ENCODE measurements at places on chromosomes 16 and 17. TPM values are rescaled to one million over a fixed set of nuclear protein-coding genes. Genes with fewer than 3 reads are reported as not detected.

Gene GUCY2D
- not detected for polyA plus RNA-seq

Gene ITGAD
- polyA plus RNA-seq: not detected

Gene PRKCB
- 0.23 TPM for polyA plus RNA-seq

Gene MXRA7
- 154 TPM for polyA plus RNA-seq

Gene SOX9
- polyA plus RNA-seq: 20.2 TPM

Gene PPP1R27
- polyA plus RNA-seq: 0.07 TPM

Gene MEIOB
- polyA plus RNA-seq: not detected

Gene PDIA2
- 1.7 TPM for polyA plus RNA-seq

DNA sequence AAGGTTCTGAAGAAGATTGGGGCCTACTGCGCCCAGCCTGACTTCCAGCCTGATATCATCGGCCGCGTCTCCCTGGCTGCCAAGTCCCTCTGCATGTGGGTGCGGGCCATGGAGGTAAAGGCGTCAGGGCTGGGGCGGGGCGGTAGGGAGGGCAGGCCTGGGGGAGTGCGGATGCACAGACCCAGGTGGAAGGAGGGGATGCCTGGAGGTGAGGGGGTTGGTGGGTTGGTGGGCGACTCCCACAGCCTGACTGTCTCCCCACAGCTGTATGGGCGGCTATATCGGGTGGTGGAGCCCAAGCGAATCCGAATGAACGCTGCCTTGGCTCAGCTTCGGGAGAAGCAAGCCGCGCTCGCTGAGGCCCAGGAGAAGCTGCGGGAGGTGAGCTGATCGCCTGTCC, 26.8 kb upstream of the KDM6B start:
- H3K36me3 ChIP-seq: no peaks in the 10 kb centered on the region
- no peak overlapping the region for H3K27ac ChIP-seq
- H3K4me1 ChIP-seq: no peaks in the 10 kb centered on the region
- H3K27me3 ChIP-seq: no peaks in the 10 kb centered on the region
- DNase-seq: no peak

DNA sequence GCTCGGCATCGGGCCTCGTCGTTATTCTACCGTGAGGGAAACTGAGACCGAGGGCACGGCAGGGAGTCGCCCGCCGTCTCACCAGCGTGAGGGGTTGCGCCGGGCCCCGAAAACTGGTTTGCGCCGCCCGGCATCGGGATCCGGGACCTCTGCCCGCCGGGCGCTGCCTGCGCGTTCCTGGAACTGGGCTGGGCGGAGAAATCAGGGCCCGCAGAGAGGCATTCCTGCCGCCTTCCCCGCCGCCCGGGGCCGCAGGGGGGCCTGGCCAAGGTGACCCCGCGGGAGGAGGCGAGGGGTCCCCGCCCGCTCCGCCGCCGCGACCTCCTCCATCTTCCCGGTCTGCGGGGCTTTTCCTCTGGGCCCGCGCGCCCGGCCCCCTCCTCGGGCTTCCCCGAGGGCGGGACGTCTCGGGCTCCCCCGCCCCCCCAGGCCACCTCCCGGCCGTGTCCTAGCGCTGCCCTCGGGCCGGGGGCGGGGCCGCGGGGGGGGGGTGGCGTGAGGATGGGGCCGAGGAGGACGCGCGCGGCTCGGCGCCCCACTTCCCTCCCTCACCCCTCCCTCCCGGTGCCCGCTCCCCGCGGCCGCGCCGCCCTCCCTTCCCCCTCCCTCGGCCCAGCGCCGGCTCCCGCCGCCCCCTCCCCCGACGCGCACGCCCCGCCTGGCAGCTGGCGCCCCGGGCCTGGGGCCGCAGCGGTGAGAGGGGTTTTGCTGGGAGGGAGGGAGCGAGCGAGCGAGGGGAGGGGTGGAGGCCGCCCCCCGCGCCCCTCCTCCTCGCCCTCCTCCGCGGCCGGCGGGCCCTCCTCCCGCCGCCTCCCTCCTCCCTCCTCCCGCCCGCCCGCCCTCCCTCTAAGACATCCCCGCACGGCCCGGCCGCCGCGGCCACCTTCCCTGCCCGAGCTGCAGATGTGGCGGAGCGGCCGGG, at the start of gene GLIS2:
Gene GLIS2, plus strand, starts transcription at position 882 of the 922 bp plus-strand sequence. CDS start 16,214 bp downstream, outside the sequence.
- peaks cover 41% of the 10 kb centered on the region for H3K4me1 ChIP-seq
- H3K36me3 ChIP-seq: no peaks in the 10 kb centered on the region
- H3K27me3 ChIP-seq: no peaks in the 10 kb centered on the region
- peak within 1 kb of the TSS; percentile 84 for H3K27ac ChIP-seq
- H3K4me3 ChIP-seq: peak within 1 kb of the TSS; percentile 81
- DNase-seq: peak; percentile 94

DNA sequence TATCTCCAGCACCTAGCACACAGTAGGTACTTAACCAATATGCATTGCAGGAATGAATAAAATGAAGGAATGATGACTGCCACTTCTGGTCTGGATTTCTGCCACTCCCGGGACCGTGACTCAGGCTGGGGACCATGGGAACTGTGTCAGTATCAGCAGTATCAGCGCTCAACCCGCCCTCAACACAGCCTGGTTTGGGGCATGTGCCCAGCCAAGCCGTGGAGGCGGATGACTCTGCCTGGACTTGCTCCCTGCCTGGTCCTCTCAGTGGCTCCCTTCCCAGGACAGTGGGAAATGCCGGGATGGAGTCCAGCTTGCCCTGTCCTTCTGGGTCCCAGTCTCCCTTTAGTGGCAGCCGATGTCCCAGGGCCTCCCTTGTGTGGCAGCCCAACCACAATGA, 55.1 kb downstream of the SRCIN1 start:
- no peak overlapping the region for H3K4me3 ChIP-seq
- H3K27ac ChIP-seq: no peak overlapping the region
- DNase-seq: no peak
- peaks cover 15% of the 10 kb centered on the region for H3K4me1 ChIP-seq
- no peaks in the 10 kb centered on the region for H3K36me3 ChIP-seq

GRCh38 chr17:73343168-73343634, 31.4 kb upstream of the CDC42EP4 start:
- H3K36me3 ChIP-seq: no peaks in the 10 kb centered on the region
- H3K27ac ChIP-seq: peak overlapping the region; percentile 70
- no peaks in the 10 kb centered on the region for H3K27me3 ChIP-seq
- DNase-seq: peak; percentile 94

GRCh38 chr17:45320349-45320930, 3.6 kb upstream of the MAP3K14 start:
- no peak for DNase-seq
- H3K4me3 ChIP-seq: no peak overlapping the region
- peak overlapping the region; percentile 99 for H3K27ac ChIP-seq
- no peaks in the 10 kb centered on the region for H3K27me3 ChIP-seq
- peaks cover 24% of the 10 kb centered on the region for H3K4me1 ChIP-seq
- H3K36me3 ChIP-seq: no peaks in the 10 kb centered on the region

DNA sequence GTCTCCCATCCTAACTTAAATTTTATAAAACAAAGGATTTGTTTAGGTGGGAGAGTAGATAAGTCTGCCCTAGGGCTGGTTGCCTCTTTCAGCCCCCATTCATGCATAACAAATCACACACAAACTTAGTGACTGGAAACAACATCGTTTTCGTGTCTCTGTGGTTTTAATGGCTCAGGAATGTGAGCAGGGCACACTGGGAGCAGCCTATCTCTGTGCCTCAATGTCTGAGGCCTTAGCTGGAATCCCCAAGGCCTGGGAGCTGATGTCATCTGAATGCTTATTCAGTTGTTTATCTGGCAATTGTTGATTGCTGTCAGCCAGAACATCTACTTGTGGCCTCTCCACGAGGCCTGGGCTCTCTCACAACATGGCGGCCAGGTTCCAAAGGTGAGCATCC, 101.9 kb upstream of the HSBP1 start:
- peak overlapping the region; percentile 34 for H3K27ac ChIP-seq
- H3K36me3 ChIP-seq: no peaks in the 10 kb centered on the region
- no peaks in the 10 kb centered on the region for H3K4me1 ChIP-seq
- no peak for DNase-seq
- no peaks in the 10 kb centered on the region for H3K27me3 ChIP-seq
- no peak overlapping the region for H3K4me3 ChIP-seq

- peaks cover 24% of the 10 kb centered on the region for H3K27me3 ChIP-seq
- peak; percentile 22 for DNase-seq
- H3K36me3 ChIP-seq: no peaks in the 10 kb centered on the region
Observed at GRCh38 chr17:7293159-7293558, 1.3 kb downstream of the YBX2 start.

- no peak overlapping the region for H3K27ac ChIP-seq
- no peaks in the 10 kb centered on the region for H3K27me3 ChIP-seq
- H3K4me3 ChIP-seq: no peak overlapping the region
- peaks cover 3% of the 10 kb centered on the region for H3K4me1 ChIP-seq
Observed at GRCh38 chr16:73878611-73879010, 418.0 kb upstream of the PSMD7 start.

DNA sequence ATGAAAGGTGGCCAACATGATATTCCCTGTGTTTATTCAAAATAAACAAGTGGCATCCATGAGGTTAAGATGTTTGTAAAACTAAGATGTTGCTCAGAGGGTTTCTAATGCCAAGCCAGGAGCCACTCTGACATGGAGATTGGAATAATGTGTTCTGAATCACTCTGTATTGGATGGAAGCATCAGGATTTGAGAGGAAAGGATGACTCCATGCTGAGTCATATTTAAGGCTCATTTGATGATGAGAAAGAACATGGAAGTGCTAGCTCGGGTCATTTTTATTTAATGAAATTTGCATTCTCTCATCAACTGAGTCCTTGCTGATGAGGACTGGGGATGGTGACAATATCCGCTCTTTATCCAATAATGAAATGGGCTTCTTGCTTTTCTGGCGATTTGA, 6.2 kb downstream of the VAT1L start:
- H3K4me3 ChIP-seq: no peak overlapping the region
- H3K27ac ChIP-seq: no peak overlapping the region
- H3K27me3 ChIP-seq: no peaks in the 10 kb centered on the region
- H3K36me3 ChIP-seq: no peaks in the 10 kb centered on the region
- peaks cover 6% of the 10 kb centered on the region for H3K4me1 ChIP-seq
- no peak for DNase-seq

- peak overlapping the region; percentile 70 for H3K4me3 ChIP-seq
- no peaks in the 10 kb centered on the region for H3K27me3 ChIP-seq
- H3K27ac ChIP-seq: no peak overlapping the region
- no peak for DNase-seq
Observed at GRCh38 chr17:79930877-79931816, 91.9 kb upstream of the CBX4 start.

DNA sequence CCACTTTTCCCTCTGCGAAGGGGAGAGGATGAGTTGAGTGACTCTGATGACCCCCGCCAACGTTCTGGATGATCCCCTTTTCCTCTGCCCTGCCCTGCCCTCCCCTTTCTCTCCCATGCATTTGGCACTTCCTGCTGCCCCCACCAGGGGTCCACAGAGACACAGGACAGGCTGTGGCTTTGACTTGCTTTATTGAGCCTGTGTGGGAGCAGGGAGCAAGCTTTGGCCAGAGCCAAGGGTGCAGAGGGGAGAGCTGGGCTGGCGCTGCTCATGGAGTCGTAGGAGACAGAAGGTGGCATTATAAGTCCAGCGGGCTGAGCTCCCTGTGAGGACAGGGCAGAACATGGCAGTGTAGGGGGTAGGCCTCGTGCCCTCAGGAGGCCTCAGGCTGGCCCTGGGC, 1.6 kb downstream of the PPY start:
- DNase-seq: peak; percentile 81
- H3K36me3 ChIP-seq: no peaks in the 10 kb centered on the region
- H3K4me1 ChIP-seq: no peaks in the 10 kb centered on the region
- H3K27ac ChIP-seq: no peak overlapping the region

- H3K27me3 ChIP-seq: no peaks in the 10 kb centered on the region
- no peak for DNase-seq
- no peaks in the 10 kb centered on the region for H3K4me1 ChIP-seq
- no peak overlapping the region for H3K4me3 ChIP-seq
- H3K27ac ChIP-seq: no peak overlapping the region
- H3K36me3 ChIP-seq: peaks cover 88% of the 10 kb centered on the region
Observed at GRCh38 chr17:64527914-64528313, 21.1 kb downstream of the CEP95 start.

DNA sequence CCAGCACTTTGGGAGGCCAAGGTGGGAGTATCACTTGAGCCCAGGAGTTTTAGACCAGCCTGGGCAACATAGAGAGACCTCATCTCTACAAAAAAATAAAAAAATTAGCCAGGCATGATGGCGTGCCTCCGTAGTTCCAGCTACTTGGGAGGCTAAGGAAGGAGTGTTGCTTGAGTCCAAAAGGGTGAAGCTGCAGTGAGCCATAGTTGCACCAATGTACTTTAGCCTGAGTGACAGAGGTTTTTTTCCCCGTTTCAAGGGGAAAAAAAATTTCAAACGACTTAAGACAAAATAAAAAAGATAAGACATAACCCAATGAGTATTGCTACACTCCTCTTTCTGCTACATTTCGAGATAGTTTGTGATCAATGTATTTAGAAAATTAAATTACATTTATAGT, 6.8 kb downstream of the DHX8 start:
- H3K27ac ChIP-seq: no peak overlapping the region
- no peak overlapping the region for H3K4me3 ChIP-seq
- H3K4me1 ChIP-seq: peaks cover 4% of the 10 kb centered on the region
- H3K36me3 ChIP-seq: peaks cover 59% of the 10 kb centered on the region
- no peaks in the 10 kb centered on the region for H3K27me3 ChIP-seq

DNA sequence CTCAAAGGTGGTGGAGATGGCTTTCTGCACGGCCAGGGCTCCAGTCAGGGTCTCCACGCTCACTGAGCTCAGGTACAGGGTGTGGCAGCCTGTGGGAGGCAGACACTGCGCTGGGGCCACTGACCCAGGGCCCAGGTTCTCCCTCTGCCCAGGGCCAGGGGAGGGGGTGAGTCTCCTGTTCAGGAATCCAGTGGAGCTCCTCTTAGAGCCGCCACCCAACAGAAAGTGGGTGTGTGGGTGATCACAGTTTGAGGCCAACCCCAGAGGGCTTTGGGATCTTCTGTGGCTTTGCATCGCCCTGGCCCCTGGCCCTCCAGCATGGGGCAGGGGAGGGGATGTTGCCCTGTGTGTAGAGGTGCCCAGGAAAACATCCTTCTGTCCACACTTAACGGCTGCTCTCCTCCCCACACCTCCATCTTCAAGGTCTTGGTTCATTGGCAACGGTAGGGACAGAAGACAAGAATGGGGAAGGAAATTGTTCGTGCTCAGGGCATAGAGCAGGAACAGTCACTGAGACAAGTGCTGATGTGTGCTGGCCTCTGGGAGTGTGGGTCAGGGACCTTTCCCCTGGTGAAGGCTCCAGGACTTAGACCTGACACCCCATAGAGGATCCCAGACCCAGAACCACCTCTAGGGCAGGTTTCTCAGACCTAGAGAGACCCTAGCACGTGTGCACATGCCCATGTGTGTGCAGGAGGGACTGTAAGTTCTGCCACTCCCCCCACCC, 21.5 kb downstream of the TNS4 start:
- H3K4me3 ChIP-seq: no peak overlapping the region
- H3K36me3 ChIP-seq: no peaks in the 10 kb centered on the region
- peaks cover 17% of the 10 kb centered on the region for H3K4me1 ChIP-seq
- DNase-seq: no peak
- H3K27ac ChIP-seq: no peak overlapping the region
- H3K27me3 ChIP-seq: no peaks in the 10 kb centered on the region

- H3K4me3 ChIP-seq: no peak overlapping the region
- H3K27ac ChIP-seq: no peak overlapping the region
- no peaks in the 10 kb centered on the region for H3K27me3 ChIP-seq
Observed at GRCh38 chr17:30433514-30433913, 43.7 kb upstream of the GOSR1 start.

- no peak overlapping the region for H3K4me3 ChIP-seq
- DNase-seq: no peak
- H3K36me3 ChIP-seq: no peaks in the 10 kb centered on the region
- no peaks in the 10 kb centered on the region for H3K4me1 ChIP-seq
- H3K27ac ChIP-seq: no peak overlapping the region
Observed at GRCh38 chr16:21244518-21245215, 11.2 kb downstream of the ANKS4B start.
